Effector CD4-positive, alpha-beta T cell (primary cell): ENCODE measurements at places on chromosomes 2 and 18.

DNA sequence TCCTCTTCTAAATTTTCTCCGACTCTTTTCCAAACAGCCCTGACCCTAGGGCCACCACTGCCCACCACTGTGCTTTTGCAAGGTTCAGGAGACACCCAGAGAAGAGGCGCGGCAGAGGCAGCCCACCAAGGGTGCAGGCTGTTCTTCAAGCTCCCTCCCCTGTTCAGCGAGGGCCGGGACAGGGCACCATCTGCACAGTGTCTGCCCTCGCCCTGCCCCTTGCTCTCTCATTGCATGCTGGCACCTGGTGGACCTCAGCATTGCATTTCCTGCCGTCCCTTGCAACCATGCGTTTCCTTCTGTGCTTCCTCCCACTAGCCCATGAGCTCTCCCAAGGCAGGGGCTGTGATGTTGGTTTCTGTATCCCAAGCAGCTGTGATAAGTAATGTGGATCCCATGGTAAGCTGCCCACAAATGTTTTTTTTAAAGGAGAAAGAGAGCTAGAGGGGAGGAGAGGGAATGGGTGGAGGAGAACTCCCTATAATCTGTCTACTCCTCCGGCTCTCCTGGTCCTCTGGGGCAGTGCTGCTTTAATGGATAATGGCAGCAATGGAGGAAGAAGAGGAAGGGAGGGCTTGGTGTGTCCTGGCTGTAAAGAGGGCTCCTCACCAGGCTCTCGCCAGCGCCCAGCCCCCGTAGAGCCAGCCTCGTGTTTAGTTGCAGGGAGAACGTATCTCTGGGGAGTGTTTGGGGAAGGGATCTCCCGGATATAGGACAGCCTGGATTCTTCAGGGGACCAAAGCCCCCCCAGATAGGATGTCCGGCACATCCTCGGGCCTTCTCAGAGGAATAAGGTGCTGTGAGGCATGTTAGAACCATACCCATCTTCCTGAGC, 15.6 kb upstream of the YWHAQ start:
- DNase-seq, result no peak

GRCh38 chr2:134293719-134294537, 40.1 kb downstream of the MGAT5 start:
- DNase-seq, result no peak

GRCh38 chr2:26345283-26345544, 729 bp upstream of the SELENOI start:
- DNase-seq, result no peak

DNA sequence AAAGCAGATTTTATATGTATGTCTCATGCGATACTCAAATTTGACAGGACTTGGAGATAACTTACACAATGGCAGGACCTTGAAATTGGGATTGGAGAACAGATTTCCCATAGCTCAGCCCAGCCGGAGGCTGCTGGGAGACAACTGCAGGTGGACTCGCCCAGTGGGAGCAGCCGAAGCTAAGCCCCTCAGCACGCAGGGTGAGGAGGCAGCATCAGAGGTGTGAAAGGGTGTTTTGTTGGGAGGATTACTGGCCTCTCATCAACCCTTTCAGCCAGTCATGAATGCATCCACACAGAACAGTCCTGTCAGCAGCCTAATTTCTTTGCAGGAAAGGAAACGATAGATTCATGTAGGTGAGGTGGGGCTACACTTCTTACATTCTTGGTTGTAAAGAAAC, 110.4 kb upstream of the DYNAP start:
- no peak for DNase-seq

DNA sequence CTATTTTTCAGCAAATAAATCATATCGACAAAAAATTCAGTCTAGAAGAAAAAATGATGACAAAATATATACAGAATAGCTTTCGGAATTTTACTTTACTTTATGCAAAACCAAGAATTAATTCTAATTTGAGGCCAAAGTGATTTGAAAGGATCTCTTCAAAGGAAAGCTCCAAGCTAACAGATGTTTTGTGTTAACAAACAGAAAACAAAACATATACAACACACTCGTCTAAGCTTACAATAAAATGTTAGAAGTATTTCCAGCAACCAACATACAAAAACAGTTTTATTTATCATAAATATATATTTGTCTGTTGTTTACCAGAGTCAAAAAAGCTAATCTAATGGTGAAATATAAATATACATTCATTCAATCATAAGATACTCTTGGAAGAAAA, 118.1 kb upstream of the CHRNA1 start:
- no peak for DNase-seq

DNA sequence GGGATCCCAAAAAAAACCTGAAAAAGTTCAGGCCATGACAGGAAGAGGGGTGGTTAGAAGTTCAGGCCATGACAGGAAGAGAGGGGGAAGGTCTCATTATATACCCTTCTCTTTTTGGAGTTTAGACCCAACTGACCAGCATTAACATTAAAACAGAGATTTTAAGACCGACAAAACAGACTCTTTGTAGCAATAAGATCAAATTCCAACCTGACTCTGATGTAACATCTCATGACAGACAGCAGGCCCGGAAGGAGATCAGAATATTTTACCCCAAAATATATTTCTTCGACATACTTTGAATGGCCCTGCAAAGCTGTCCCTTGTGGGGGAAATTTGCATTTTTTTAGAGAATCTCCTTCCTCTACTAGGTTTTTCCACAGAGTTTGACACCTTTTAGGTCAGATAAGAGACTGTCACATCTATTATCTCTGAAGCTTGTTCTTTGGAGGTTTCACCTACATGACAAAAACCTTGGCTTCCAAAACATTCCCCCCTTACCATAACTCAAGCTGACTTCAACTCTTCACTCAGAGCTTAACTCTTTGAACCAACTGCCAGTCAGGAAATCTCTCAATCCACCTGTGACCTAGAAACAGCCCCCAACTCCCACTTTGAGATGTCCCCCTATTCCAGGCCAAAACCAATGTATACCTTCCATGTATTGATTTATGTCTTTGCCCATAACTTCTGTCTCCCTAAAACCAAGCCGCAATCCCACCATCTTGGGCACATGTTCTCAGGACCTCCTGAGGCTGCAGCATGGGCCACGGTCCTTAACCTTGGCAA, 51.0 kb upstream of the B3GNT2 start:
- no peak for DNase-seq

DNA sequence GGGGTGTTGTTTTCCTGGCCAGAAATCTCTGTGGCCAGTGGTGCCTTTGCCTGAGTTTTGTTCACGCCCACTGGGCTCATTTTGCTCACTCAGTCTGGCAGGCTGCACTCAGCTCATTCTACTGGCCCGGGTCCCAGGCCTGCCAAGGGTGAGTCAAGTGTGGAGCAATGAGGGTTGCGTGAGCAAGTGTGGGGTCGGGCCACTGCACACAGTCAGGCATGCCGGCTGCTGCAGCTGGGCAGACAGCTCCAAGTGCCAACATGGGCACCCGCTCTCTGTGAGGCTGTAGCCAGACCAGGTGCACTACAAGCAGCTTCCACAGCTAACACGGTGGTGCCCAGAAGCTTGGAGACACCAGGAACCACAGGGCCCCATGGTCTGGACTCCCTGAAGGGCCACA, 801.1 kb upstream of the RAB6C start:
- no peak for DNase-seq

DNA sequence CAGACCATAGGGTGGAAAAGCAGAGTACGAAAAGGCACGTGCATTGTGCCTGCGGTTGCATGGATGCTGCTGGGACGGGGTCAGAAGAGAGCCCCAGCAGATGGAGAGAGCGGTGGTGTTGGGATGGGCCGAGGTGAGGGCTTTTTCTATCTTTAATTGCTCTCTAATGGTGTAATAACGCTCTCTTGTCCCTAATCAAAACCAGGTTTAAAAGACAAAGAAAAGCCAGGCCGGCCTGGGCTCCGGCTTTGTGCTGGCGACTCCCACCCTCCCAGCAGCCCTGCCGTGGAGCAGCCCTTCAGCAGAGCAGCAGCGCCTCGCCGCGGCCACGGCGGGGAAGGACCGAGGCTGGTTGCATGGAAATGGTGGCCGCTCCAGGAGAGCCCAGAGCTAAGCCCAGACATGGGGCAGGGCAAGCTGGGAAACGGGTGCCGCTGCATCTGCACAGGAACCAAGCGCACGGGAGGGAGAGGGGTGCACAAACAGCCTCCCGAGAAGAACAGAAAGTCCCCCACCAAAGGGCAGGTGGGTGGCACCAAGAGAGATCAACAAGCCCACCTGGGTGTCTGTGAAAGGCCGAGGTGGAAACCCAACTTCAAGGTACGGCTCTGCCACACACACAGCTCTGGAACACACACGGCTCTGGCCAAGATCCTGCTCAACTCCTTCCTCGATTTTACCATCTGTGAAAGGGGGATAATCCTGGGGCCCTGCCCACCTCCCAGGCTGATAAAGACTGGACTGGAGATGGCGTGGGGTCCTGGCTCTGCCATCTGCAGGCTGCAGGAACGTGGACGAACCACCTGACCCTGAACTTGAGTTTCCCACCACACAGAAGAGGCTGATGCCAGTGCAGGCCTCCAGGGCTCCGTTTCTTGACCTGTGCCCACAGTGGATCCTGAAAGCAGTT, 15.0 kb downstream of the HS1BP3 start:
- DNase-seq, result no peak

DNA sequence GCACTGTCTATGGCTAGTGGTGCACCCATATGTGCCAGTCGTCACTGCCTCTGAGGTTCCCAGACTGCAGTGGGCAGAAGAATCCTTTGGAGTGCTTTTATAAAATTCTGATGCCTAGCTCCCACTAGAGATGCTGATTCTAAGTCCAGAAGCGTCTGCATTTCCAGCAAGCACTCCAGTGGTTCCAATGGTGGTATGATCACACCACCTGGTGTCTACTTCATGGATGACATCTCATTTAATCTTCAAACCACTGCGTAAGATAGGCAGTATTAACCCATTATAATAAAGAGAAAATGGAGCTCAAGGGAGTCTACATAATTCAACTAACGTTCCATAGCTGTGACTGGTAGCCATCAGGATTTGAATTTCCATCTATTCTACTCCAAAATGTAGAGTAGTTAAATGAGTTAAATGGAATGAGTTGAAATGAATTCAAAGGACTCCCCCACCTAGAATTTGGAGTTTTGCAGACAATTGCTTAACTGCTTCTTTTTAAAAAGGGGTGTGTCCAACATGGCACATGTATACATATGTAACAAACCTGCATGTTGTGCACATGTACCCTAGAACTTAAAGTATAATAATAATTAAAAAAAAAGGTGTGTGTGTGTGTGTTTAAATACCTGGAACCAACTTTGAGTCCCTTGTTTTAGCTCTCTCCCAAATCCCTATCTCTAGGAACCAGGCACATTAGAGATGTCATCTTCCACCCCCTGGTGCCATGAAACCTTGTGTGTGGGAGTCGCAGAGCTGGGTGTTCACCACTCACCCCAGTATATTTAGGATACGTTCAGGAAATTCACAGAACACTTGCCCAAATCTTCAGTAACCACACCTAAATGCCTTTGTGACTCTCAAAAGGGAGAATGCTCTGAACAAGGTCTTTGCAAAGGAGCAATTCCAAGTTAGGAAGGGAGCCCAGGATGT, 14.1 kb downstream of the LAMA3 start:
- DNase-seq, result no peak

- DNase-seq, result no peak
Observed at GRCh38 chr2:3598197-3598910, 3.4 kb downstream of the COLEC11 start.
